ENCODE measurements at places on chromosomes 5 and 9. TPM values are rescaled to one million over a fixed set of nuclear protein-coding genes. Genes with fewer than 3 reads are reported as not detected.

The PDE6A gene
- total RNA-seq: not detected

The TLR4 gene
- under 0.01 TPM for total RNA-seq

The SLF1 gene
- 7.5 TPM for total RNA-seq

The ARHGEF37 gene
- total RNA-seq: 0.28 TPM

The CCNH gene
- total RNA-seq: 100 TPM

The FOXD4L4 gene
- under 0.01 TPM for total RNA-seq

The SCAMP1 gene
- total RNA-seq: 89.4 TPM

The PCDHA4 gene
- total RNA-seq: under 0.01 TPM

The NSG2 gene
- not detected for total RNA-seq

The NUDT2 gene
- total RNA-seq: 33.9 TPM

The C5orf58 gene
- total RNA-seq: not detected

The CCL27 gene
- total RNA-seq: 0.18 TPM

The EGFLAM gene
- 1.1 TPM for total RNA-seq

GRCh38 chr5:102711525-102712385, 43.4 kb upstream of the PAM start:
- DNase-seq: peak; percentile 22

DNA sequence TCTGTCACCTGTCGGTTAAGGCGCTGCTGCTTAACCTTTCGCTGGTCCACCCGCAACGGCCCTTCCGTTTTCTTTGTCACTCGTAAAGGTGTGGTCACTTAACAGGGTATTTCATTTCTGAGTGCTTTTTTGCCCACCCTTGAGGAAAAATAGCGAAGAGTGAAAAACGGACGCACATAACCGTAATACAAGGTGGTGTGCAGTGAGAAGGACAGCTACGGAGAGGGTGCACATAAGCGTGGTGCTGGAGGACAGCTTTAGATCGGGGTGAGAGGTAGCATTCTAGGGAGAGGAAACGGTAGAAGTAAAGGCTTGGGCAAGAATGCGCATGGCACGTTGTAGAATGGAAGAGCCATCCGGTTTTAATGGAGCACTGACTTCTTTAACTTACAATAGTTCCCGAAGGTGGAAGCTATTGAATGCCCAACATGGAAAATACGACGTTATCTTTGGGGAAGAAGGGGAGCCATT, 761 bp downstream of the CCT5 start:
- peak; percentile 41 for DNase-seq

GRCh38 chr5:35313291-35313690, 83.0 kb upstream of the PRLR start:
- DNase-seq: peak; percentile 7

DNA sequence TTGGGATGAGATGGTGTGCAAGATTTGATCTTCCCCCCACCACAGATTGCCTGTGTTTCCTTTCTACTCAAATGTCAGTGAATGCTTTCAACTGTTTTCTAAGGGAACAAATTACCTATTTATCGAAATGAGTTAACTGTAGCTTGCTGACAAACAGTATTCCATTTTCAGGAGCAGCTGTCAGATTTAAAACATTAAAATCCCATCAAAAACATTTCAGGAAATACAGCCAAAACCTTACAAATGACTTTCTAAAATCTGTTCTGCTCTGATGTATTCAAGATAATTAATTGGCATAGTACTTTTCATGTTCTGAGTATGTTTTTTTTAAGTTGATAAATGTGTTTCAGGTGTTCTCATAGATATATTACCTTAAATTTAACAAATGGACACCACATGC, 158.0 kb upstream of the DMRTA1 start:
- DNase-seq: no peak

DNA sequence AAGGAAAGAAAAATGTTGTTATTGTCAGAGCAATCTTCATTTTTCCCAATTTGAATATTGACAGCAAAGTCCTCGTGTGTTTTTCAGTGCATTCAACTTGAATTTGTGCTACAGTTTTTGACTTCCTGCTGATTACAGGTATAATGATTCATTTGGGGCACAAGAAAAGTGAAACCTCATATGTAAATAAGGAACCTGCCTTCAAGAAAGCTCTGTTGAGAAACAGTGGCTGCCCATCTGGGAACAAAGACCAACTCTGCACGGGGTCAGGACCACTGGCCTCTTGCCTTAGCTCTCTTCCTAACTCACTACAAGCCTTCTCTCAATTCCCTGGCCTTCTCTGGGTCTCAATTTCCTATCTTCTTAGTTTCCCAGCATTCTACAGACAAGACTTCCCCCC, 21.0 kb downstream of the TIMD4 start:
- DNase-seq: no peak

DNA sequence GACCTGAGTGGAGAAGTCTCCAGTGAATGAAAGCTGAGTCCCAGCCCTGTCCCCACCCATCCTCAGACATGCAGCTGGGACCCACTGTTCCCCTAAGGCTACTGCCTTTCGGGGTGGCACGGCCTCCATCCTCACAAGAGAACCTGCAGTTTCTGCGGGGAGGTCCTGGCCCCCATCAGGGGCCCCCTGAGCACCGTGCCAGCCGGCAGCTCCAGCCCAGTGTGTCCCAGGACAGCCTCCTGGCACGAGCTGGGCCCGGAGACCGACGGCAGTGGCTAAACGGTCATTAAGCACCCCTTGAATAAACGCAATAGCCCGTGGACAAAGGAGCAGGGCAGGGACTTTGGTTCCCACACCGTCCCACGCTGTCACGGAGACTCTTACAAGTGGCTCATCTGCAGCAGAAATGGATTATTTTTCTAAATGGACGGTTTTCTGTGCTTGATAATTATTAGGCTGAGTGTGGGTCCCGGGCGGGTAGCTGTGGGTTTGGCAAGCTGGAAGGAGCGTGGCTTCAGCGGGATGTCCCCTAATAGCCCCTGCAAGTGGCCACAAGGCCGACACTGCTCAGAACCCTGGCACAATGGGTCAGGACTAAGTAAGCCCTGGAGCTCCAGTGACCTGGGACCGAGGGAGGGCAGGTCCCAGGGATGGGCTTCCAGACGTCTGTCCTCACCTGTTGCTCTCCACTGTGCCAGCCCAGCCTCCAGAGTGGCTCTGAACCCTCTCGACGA, 17.4 kb downstream of the FAM78A start:
- DNase-seq: no peak

- peak; percentile 53 for DNase-seq
Measured at GRCh38 chr5:163976696-163977095, 471.3 kb downstream of the MAT2B start.

DNA sequence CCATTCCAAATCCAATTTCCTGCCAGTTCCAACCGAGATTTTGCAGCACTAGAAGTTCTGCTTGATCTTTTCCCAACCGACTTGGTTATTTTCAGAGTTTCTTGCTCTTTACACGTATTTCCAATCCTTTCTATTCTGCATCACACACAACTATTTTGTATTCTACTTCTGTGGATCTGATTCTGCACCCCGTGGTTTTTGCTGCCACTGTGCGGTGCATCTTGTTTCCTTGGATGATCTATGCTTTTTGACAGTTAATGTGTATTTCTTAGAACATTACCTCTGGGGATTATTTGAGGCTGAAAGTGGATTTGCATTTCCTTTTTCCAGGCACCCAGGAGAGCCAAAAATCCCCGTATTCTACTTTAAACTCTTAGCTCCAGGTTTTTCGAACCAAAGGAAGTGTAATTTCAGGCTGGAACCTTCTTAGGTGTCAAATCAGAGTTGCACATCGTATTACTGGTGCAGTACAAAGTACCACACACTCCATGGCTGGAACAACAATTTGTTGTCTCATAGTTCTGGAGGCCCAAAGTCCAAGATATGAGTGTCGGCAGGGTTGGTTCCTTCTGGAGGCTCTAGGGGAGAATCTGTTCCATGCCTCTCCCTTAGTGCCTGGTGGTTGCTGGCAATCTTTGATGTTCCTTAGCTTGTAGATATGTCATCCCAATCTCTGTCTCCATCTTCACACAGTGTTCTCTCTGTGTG, 14.7 kb upstream of the SARDH start:
- DNase-seq: no peak

DNA sequence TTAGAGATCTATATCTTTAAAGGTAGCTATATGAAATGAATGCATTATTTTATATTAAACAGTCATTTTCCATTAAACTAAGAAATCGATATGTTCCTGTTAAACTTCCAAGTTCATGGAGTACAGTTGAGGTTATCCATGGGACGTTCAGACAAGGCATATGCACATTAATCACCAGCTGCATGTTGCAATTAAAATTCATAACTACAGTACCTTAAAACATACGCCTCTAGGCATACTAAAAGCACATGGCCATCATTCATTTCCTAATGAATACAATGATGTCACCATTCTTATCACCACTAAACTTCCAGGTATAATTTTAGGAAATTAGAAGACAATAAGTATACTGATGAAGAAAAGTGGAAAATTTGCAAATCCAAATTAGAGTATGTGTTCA, 174.3 kb downstream of the CDH12 start:
- DNase-seq: no peak

GRCh38 chr5:130112246-130112645, 208.0 kb downstream of the CHSY3 start:
- no peak for DNase-seq

- no peak for DNase-seq
Measured at GRCh38 chr9:72427801-72428200, 62.8 kb upstream of the ZFAND5 start.

GRCh38 chr5:107869438-107870115, 198.8 kb upstream of the EFNA5 start:
- DNase-seq: peak; percentile 84

DNA sequence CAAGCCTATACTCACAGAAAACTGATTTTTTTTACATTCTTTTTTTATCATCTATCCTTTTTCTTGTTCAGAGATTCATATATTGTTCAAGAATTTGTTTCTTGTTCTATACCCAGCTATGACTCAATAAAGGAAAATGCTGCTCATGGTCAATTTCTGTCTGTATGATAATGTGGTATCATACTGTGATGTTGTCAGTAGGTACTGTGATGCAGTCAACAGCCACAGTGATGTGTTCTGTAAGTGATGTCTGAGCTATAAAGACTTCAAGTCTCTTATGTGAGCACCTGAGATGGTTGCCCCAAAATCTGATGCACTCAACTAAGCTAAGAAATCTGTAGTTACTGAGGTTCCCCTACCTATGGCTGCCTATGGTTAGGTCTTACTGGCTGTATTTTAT, 294.2 kb upstream of the GRIN3A start:
- DNase-seq: no peak

DNA sequence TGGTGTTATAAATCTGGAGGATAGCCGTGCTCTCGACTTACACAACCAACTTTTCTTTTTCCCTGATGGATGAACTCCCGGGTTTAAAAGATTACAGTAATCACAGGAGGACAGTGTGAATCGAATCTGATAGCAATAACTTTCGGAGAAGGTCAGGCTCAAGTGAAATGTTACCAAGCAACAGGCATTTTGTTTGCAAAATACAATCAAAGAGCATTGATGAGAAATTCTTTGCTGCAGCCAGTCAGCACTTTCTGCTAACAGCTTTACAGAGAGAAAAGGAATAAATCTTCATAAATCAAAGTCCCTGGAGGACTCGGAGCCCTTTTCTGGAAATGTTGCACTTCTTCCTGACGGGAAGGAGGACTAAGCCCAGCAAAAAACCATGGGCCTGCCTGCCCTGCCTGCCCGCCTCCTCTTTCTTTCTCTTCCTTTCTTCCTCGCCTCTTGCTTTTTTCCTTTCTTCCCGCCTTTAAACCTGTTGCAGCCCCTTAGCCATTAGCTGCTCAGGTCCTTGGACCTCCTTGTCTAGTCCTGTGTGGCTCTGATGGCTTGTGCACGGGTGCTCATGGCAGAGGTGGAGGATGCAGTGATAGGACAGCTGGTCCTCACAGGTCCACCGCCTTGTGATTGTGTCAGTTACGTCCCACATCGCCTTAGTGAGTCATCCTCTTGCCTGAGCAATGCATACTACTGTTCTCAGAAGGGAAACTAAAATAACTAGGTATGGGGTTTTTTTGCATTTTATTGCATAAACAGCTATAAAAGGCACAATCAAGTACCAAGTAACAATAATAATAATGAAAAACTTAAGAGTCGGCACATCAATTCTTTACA, 6.2 kb downstream of the DMRT3 start:
- DNase-seq: peak; percentile 4

DNA sequence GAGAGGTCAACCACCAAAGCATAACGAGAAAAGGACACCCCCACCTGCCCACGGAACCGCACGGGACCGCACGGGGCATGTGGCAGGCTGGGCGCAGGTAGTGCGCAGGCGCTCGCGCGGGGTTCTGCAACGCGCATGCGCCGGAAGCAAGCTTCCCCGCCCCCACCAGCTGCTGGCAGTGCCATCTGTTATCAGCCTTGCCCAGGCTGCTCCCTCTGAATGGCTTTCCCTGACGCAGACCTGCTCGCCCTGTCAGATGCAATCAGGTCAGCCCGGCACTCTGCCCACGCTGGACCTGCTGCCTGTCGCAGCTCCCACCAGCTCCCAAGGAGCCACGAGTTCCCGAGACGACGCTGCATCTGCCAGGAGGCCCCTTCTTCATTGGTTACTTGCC, 22.8 kb downstream of the PTCH1 start:
- DNase-seq: no peak

GRCh38 chr9:95297316-95297715, 20.2 kb downstream of the FANCC start:
- DNase-seq: no peak

DNA sequence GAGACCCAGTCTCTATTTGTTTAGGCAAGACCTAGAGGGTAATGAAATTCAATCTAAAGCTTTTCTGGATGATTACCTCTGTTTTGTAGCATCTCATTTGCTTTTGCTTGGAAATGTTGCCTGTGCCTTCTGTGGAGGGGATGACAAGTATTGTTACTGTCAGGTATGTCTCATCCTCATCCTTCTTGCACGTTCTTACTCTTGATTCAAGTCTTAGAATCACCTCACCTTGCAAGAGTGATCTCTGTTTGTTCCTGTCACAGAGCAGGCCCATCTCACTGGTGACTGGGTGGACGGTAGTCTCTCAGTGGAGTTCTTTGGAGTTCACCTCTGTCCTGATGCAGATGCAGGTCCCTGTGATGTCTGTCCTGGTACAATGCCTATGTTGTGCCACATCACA, 33.5 kb downstream of the MCCC2 start:
- no peak for DNase-seq

GRCh38 chr5:141150224-141150992, 551 bp downstream of the PCDHB6 start:
- DNase-seq: no peak

GRCh38 chr9:69885931-69886330, 65.3 kb downstream of the CFAP95 start:
- DNase-seq: no peak

DNA sequence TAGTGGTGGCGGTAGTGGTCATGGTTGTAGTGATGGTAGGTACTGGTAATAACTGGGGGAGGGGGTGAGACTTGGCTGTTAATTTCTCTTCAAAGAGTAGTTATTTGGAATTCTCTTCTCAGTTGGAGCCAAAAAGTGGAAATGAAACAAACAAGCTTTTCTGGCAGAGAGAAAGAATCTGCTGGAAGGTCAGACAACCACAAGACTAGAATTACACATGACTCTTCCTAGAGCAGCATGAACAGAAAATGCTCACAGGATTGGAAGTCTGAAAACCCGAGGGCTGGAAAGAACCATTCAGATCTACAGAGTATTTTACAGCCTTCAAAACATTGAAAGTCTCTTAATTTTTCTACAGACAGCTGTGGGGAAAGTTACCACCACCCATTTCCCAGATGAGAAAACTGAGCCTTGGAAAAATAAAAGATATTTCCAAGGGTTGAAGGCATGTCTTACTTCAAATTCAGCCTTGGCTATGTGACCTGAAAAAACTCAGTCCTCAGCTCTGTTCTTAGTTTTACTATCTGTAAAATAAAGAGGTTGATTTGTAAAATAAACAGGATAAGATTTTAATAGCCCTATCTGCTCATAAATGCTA, 42.9 kb upstream of the TRIM32 start:
- peak; percentile 75 for DNase-seq
